ENCODE measurements at places on chromosomes 4 and X.
A peak's percentile ranks its signal among the peaks of the same experiment; 100 is the strongest.

GRCh38 chrX:133850399-133850798 lies 135.0 kb downstream of the GPC3 start:
- no peak for DNase-seq

DNA sequence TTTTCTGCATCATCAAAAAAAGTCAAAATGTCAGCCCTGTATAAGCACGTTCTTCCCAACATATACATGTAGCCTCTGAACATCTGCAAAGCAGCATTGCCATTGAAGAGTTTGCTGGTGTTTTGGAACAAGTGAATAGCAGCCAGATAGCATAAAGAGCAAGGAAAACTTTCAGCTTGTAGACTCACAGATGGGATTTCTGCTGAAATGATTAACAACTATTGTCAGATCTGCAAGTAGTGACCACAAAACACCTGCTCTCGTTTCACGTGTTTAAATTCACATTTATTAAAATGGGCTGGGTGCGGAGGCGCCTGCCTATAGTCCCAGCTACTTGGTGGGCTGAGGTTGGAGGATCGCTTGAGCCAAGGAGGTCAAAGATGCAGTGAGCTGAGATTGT lies 123.7 kb downstream of the SPRY1 start:
- DNase-seq: no peak

DNA sequence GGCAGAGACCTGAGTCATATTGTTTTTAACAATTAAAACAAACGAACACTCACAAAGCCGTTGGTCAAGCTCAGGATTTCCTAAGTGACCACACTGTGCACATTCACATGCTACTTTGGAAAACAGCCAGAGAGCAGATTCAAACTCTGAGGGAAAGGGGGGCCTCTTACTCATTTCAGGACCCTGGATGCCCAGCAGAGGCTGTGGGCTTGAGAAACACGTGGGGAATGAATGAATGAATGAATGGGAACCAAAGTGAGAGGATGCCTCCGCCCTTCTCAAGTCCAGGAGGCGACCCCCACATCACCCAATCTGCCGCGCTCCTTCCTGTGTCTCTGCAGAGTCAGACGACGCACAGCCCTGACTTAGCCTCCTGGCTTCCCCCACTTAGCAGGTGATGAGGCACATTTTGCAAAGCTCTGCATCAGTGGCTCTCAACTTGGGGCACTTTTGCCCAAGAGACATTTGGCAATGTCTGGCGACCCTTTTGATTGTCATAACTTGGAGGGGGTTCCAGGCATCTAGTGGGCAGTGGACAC lies 76.0 kb downstream of the ABLIM2 start:
- DNase-seq: no peak

- DNase-seq: no peak
Measured at GRCh38 chr4:127165971-127166370, 466.8 kb upstream of the INTU start.

- DNase-seq: no peak
Measured at GRCh38 chr4:109993116-109993515, 80.4 kb downstream of the EGF start.

DNA sequence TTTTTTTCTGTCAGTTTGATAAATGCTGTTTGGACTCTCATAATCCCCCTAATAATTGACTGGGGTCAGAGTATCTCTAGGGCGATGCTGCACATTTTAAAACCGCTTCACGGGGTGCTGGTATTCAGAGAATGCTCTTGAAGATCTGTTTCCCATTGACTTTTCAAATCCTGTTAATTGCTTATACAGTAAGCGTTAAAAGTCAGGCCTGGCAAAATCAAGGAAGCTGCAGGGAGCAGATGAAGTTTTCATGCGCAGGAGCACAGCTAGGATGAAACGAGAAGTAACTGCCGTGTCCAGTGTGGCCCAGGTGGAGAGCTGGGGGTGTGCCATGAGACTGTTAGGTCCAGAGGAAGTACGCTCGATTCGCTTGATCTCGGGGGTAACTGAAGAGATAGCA lies 312.9 kb downstream of the TRIML1 start:
- DNase-seq: no peak

DNA sequence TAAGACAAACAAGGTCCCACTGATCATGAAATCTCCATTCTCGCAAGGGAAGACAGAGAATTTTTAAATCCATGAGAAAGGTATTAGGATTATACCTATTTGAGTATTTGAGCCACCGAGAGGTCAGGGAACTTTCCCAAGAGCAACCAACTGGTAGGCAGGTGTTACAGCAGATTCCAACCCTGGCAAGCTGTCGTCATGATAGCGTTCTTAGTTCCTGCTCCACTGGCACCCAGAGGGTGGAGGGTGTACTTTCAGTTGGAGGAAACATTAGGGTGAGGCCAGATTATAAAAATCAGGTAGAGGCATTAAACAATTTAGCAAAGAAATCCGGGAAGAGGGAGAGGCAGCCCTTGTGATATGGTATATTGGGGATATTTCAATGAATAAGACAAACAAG lies 23.3 kb downstream of the COQ2 start:
- no peak for DNase-seq

- DNase-seq: no peak
Measured at GRCh38 chrX:87397103-87397886, 120.3 kb upstream of the KLHL4 start.

DNA sequence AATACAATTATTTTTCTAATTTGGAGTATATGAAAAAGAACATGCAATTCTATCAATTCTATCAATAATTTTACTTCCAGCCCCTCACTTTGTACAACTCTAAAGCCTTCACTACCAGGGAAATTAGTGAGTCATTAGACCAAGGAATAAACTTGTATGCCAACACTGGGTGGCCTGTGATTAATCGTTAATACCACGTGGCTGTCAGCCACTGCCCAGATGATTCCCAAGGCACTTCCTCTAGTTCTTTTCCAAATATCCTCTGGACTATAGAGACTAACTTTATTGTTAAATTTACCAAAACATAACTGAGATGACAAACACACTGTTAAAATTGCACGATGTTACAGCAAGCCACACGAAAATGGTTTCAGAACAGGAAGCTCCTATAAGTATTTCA lies 45.7 kb downstream of the MID1 start:
- DNase-seq: no peak

DNA sequence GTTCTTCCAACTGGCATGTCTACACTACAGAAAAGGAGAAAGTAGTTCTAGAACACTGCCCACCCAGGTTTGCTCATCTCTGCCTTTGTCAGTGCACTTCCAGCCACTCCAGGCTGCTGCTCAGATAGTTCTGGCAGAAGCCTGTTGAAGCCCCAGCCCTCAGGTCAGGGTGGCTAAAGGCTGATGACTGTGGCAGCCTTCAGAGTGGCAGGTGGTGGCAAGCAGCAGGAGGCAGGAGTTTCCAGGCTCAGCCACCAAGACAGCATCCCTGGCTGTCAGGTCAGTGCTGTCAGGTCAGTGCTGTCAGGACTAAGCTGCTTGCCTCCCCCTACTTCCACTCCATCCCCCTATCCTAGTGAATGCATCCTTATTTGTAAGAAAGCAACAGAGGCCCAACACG lies 100.4 kb downstream of the MAMLD1 start:
- DNase-seq: no peak

- no peak for DNase-seq
Measured at GRCh38 chr4:178784491-178784890, 1342.3 kb upstream of the AGA start.

DNA sequence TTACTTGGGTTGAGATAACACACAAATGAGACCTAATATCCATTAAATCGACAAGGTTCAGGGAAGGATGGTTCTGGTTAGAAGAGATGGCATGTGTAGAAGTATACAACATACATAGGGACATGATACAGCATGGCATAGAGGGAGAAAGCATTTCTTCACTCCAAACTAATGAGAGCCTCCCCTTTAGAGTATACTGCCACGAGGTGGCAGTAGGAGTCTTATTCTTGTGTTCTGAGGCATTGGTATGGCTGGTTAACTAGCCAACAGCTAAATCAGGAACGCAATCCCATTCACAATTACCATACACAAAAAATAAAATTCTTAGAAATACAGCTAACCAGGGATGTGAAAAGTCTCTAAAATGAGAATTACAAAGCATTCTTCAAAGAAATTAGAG lies 29.1 kb upstream of the TRO start:
- DNase-seq: no peak

GRCh38 chrX:136652822-136653723 lies 5.1 kb downstream of the CD40LG start:
- no peak for DNase-seq

- no peak for DNase-seq
Measured at GRCh38 chr4:120658772-120659171, 263.8 kb downstream of the PRDM5 start.

- no peak for DNase-seq
Measured at GRCh38 chr4:185721190-185722028, 90.6 kb downstream of the SORBS2 start.

DNA sequence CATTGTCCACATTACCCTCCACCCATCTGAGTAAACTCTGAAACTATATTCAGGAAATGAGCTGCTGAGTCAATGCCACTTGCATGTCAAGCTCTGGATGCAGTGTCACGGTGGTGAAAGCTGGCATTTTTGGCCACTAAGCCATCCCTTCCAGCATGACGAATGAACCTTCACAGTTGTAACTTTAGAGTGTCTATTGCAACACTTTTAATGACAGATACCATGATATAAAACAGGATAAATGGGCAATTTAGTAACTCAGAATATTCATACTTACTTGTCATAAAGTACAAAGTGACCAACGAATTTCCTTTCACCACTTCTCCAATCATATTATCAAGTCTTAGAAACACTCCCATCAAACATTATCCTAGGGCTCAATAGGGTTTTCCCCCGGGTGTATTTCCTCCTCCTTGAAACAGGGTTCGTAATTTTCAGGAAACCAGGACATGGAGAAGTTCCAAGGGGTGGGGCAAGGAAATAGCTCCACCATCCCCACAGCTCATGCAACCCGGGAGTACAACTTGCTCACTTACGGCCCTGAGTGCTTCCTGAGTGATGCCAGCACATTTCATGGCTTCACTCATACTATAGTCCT lies 73.1 kb downstream of the MTHFD2L start:
- peak; percentile 45 for DNase-seq

DNA sequence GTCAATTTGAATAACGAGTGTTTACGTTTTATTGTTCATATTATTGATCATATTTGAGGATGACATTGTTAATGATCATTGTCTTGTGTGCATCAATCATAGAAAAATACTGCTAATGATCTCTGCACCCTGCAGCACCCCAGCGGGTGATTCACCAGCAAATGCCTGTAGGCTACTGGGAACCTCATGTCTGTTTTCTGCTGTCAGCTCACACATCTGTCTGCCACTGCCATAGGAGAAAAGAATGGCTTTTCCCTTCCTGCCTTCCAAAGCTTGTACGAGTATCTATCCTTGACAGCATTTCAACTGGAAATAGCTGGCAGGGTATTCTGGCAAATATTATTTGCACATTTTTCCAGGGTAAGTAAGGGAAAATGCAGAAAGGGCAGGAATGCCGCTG lies 272.1 kb upstream of the TRAM1L1 start:
- no peak for DNase-seq

DNA sequence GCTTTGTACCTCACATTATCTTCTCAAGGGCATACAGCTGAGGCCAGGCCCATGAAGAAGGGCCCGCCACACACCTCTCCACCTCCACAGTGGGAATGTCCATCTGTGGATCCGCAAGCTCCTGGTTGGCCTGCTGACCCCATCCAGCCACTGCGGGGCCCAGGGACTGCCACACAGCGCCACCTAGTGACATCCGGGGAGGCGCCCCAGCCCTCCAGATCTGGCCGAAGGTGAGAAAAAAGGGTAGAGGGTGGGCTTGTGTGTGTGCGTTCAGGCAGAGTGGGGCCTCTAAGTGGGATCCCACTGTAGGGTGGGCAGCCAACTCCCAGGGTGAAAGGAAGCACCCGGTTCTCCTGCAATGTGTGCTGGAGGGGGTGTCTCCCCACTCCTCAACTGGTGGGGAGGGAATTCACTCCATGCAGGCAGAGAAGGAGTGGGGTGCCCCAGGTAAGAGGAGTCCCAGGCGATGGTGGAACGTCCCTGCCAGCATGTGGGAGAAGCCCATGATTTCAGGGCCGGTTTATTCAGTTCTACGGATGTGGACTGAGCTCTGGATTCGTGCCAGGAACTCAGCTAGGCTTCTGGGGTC lies 117.3 kb downstream of the ENPP6 start:
- DNase-seq: peak; percentile 37

DNA sequence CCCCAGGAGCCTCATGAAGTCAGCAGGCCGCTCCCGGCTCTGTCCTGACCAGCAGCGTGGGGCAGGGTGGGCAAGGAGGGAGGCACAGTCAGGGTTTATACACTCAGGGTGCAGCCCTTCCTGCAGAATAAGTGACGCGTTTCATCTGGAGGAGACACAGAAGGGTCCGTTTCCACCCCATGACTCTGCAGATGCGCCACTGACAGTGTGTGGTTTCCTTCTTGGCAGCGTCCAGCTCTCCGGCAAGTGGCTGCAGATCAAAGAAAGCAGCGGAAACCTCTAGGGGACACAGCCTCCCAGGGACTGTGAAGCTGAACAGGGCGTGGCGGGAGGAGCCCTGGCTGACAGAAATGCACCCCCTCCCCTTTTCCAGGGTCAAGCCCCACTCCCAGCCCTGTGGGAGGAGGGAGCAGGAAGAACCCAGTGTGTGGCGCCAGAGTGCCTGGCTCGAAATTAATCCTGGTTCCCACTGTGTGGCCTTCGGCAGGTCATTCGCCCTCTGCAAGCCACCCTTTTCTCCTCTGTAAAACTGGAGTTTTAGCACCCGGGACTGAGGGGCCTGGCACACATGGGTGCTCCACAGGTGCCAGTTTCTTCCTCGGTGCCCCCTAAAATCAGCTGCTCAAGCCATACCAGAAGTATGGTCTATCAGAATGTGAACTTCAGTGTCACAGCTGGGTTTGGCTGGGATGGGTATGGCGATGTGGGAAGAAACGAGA lies 17.3 kb upstream of the TBC1D14 start:
- peak; percentile 50 for DNase-seq

DNA sequence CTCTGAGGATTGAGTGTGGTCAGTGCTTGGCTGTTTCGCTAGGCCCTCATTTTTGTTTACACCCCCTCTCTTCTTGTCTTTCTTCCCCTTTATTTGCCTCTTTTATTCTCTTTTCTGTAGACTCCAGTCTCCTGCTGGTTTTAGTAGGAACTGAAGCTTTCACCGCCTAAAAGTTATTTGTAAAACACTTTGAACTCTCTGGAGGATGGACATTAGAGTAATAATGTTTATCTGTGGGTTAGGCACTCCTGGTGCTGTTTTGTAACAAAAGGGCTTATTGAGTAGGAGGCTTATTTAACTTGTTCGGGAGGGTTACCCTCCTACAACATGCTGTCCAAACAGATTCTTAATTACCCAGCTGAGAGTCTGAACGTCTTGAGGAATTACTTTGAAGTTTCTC lies 1.6 kb upstream of the ARHGAP10 start:
- DNase-seq: no peak

DNA sequence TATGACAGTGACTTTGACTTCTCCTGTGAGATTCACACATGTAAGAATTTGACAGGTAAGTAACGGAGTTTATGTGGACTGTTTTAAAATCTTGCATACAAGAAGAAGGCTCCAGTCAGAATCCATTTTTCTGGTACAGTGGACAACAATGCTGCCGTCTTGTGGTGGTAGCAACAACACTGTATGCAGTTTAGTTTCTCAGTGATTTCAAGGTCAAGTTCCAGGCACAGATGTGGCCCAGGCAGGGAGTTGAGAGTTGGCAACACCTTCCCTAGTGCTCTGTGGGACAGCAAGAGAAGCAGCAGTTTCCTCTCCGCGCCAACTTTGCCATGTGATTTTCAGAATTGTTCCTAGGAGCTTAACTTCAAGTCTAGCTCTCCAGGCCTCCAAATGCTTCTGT lies 56.0 kb upstream of the STPG2 start:
- no peak for DNase-seq

Measured in left cardiac atrium (tissue), 4 donors.